NCI-H187 treated with DMSO at 0.1 percent for 48 hours (cell line): ENCODE measurements at places on chromosomes 11 and 22.

DNA sequence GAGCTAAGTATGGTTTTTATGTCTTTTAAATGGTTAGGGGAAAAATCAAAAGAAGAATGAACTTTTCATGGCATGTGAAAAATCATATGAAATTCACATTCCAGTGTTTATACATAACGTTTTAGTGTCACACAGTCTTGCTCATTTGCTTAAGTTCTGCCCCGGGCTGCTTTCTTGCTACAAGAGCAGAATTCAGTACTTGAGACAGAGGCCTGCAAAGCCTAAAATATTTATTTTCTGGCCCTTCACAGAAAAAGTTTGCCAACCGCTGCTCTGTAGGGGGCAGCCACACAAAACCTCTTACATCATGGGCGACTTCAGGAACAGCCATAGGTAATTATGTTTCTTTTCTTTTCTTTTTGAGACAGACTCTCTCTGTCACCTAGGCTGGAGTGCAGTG, 1.0 kb upstream of the ATG2A start:
- DNase-seq = no peak

DNA sequence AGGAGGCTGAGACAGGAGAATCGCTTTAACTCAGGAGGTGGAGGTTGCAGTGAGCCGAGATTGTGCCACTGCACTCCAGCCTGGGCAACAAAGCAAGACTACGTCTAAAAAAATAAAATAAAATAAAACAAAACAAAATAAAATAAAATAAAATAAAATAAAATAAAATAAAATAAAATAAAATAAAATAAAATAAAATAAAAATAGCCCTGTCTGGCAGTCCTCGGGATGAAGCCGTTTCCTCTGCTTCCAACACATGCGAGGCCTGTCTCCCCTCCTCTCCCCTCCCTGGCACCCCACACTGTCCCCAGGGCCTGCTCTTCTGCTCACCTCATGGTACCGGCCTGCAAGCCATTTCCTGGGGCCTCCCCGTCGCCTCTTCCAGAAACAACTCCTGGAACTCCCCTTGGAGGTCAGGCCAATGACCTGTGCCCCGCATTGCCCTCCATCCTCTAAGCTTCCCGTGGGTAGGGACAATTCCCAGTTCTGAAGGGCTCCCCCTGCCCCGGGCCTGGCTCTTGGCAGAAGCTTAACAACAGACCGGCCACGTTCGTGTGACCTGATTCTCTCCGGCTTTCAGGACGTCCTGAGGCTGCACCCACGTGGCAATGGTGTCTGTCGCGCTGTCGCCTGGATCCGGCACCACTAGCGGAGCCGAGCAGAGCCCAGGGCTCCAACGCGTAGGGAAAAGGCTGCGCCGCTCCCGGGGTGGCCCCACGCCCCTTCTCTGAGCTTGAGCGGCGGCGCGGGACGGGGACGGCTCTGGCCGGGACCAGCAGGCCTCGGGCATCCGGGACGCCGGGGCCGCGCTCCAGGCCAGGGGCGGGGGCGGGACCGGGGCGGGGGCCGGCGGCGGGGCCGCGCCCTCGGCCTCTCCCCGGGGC, 456 bp upstream of the PARVB start:
- no peak for DNase-seq

GRCh38 chr11:82936261-82936660, 34.7 kb downstream of the DDIAS start:
- no peak for DNase-seq

GRCh38 chr11:3685923-3686322, 14.7 kb upstream of the CHRNA10 start:
- DNase-seq = no peak

DNA sequence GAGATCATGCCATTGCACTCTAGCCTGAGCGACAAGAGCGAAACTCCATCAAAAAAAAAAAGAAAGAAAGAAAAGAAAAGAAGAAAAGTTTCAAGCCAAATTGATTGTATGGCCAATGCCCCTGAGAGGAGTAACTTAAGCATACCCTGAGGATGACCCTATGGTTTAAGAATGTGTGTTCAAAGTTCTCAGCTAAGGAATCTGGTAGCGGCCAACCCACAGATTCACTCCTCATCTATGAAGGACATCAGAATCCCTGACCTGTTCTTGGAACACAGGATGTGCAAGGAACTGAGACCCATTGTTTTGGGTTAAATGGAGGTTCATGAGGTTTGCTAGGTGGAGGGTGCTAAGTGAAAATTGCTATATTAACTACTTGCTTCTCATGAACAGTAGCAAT, 18.1 kb downstream of the IZUMO1R start:
- DNase-seq = no peak

GRCh38 chr22:35328472-35328885, 28.8 kb downstream of the TOM1 start:
- DNase-seq = no peak

DNA sequence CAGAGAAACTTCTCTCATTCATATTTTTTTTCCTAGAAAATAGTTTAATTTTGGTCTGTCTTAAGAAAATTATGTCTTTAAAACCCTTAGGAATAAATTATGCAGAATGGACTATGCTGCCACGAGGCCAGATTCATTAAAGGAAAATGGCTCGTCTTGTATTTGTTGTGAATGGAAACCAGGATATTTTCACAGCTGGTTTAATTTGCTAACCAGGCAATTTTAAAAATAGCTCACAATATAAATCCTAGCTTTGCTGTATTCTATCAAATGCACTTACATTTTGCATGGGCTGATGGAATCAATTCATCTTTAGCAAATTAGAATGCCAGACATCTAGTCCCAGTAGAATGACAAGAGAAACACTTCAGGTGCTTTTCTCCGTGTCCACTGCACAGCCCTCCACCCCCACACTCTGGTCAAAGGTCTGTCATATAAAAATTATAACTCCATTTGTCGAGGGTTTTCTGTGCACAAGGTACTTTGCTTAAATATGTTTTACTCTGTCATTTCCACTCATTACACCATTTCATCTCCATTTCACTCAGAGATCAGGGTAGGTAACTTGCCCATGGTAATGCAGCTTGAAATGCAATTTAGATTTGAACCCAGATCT, 20.3 kb upstream of the TNRC6B start:
- DNase-seq = no peak

DNA sequence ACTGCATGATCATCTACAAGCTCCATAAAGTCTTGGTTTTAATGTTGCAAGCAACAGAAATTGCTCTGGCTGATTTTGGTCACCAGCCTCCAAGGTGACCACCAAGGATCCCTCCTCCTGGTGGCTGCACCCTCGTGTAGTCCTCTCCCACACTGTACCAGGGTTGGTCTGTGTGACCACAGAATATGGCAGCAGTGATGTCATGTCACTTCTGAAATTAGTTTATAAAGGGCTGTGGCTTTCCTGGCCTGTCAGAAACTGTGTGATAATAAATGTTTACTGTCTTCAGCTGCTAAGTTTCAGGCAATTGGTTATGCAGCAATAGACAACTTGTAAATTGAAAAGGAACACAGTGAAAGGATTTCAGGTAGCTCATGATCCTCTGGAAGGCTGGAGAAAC, 5.3 kb upstream of the PRDM11 start:
- DNase-seq = no peak

DNA sequence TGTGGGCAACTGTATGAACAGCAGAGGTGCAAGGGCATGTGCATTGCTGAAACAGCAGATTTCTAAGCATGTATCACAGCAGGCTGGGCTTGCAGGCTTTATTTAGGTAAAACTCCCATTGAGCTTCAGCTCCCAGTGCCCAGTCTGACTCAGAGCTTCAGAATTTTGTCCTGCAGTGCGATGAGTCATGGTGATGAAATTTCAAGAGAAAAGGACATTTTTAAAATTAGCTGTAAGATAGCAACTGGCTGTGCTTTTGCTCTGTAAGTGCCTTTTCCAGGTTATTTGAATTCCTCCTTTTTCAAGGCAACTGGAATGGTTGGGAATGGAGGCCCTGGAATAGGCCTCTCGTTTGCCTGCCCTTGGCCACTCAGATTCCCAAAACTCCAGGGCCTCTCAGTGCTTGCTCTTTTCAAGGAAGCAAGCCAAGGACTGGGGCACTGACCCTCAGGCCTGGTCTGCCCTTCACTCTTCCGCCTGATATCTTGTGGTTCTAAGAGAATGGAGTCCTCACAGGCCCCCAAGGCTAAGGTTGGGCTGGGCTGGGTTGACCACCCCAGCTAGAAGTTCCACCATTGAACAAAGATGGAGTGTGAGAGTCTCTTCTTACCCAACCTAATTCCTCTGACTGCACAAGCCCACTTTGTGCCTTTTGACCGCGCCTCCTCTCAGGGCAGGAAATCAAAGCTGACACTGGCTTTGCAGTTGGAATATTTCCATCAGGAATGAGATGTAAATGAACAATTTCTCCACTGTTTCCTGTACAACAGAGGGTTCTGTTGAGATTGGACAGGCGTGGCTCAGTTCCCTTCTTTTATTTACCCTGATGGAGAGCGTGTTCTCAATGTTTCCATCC, 59.5 kb upstream of the PRSS23 start:
- DNase-seq = no peak

GRCh38 chr11:64011371-64011770, 24.4 kb upstream of the FLRT1 start:
- DNase-seq = no peak

DNA sequence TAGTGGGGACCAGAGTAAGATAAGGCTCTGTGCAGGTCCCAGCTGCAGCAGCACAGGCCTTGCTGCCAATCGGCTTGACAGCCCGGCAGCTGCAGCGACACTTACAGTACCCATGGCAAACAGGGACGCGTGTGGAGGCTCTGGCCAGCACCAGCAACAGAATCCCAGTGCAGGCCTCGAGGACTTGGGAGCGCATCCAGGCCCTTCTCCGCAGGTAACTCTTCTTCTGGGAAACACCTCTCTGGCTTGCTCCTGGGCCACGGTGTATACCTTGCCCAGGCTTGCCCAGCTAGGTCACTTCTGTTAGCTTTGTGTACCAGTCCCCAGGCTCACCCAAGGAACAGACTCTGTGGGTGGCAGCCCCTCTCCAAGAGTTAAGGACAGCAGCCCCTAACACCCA, 126.7 kb downstream of the CTTN start:
- peak; percentile 15 for DNase-seq

GRCh38 chr11:112877581-112877980, 83.6 kb upstream of the NCAM1 start:
- DNase-seq = no peak

DNA sequence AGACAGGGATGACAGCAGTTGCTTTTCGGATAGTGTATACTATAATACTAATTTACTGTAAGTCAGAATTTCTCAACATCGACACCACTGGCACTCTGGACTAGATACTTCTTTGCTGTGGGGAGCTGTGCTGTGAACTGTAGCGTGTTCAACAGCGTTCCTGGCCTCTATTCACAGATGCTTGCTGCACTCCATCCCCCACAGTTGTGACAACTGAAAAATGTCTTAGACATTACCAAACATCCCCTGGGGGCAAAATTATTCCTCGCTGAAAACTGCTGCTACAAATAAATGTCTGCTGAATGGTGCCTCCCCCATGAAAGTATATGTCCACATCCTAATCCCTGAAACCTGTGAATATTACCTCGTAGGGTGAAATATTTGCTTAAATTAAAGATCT, 7.5 kb upstream of the SLC15A3 start:
- DNase-seq = no peak

DNA sequence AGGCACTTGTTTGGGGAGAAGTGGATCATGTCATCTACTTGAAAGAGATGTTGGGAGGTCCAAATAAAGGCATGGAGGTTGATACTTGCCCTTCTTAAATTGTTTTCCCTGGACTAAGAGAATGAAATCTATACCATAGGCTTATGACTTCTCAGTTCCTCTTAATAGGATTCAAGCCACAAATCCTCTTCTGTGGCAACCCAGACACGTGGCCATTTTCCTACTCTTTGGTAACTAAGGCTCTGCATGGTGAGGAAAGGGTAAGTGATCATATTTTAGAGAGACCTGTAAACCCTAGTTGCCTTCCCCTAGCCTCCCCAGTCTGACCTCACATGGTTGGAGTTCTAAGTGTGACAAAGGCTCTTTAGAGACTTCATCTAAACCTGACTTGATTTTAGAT, 72.9 kb upstream of the CD44 start:
- no peak for DNase-seq

GRCh38 chr11:35619116-35619854, 1.0 kb downstream of the FJX1 start:
- DNase-seq = no peak

DNA sequence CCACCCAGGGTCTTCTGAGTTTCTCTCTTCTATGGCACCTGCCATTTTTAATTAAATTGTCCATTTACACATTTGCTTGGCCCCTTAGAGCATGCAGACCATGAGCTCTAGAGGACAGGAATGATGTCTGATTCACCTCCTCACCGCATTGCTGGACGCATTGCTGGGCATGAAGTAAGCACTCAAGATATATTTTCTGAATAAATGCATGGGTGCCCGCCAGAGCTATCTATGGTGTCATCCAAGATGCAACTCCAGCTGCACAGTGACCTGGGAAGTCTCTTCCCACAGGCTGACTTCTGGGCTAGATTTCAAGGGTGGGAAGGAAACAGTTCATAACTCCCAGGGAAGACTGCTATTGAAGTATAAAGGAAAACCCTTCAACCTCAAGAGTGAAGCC, 66.6 kb upstream of the ASPHD2 start:
- DNase-seq = no peak

GRCh38 chr22:46087816-46088277, 62.5 kb upstream of the PPARA start:
- DNase-seq = no peak

DNA sequence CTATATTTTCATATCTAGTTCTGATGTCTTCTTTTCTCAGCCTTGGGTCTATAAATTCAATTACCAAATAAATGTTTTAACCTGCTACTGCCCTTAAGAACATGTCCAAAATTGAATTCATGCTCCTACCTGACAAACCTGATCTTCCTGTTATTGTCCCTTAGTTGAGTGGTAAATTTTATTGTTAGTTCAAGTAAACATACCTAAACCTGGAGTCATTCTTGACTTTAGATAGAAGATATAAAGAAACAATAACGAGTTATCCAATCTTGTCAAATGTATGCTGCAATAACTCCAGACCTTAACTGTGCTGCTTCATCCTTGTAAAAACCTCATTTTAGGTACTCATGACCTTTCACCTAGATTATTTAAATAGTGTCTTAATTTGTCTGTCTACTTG, 34.6 kb upstream of the SC5D start:
- DNase-seq = no peak

GRCh38 chr11:64284962-64285884, at the start of gene GPR137:
GPR137 (plus strand) TSS chr11:64285848; CDS start chr11:64286525, 677 bp downstream.
- no peak for DNase-seq

GRCh38 chr11:17828311-17828751, 93.8 kb downstream of the KCNC1 start:
- DNase-seq = no peak

DNA sequence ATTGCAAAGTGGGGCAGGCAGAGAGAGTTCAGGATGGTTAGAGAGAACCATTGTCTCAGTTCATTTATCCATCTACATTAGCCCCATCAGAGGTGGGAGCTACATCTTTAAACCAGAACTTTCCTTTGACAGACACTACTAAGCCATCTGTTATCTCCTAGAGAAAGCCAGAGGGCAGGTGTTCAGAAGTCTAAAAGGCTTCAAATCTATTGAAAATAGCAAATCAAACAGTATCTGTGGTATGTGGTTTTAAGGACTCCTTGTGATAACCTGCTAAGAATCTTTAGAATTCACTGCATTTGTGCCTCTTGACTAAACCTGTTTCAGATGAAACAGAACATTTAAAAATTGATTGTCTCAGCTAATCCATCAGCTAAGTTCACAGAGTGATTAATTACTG, 43.9 kb upstream of the PARVG start:
- no peak for DNase-seq
